ENCODE measurements at places on chromosomes 1 and 21.

GRCh38 chr1:44826375-44827196 is 16.5 kb downstream of the PTCH2 start:
- no peak for DNase-seq

DNA sequence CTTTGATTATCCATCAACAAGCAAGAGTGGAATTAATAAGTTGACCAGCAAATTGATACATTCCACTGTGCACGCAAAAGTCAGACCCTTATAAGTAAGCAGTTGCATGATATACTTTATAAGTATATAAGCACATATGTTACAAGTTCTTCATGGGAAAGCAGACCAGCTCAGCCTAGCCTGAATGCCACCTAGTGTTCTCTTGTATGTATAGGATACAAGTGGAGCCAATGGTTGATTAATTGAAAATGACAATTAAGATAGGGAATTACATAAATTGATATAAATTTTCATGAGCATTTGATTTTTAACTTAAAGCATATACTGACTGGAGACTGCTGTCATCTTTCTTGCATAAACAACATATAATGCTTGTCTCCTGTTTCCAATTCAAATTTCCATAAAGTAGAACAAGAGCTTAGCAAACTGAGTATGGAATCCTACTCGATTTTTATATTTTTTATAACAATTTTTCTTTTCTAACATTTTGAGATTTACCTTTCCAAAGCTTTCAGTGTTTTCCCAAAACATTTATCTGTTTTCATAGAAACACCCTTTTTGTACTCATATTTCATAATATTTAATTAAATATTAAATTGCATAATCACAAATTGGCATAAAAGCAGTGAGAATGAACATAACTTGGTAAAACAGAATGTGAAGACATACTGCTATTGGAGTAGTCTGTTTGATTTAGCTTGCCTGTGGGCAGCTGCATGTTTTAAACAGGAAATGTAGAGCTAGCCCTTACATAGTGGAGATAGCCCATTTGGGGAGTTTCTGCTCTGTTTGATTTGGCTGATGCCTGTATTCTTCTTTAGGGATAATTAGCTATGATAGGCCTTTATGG is 62.8 kb downstream of the MAGI3 start:
- peak; percentile 22 for DNase-seq

- DNase-seq = no peak
Observed at GRCh38 chr1:16134066-16134801, 21.6 kb downstream of the EPHA2 start.

GRCh38 chr1:40638097-40639036 is 27.1 kb downstream of the RIMS3 start:
- DNase-seq = no peak

DNA sequence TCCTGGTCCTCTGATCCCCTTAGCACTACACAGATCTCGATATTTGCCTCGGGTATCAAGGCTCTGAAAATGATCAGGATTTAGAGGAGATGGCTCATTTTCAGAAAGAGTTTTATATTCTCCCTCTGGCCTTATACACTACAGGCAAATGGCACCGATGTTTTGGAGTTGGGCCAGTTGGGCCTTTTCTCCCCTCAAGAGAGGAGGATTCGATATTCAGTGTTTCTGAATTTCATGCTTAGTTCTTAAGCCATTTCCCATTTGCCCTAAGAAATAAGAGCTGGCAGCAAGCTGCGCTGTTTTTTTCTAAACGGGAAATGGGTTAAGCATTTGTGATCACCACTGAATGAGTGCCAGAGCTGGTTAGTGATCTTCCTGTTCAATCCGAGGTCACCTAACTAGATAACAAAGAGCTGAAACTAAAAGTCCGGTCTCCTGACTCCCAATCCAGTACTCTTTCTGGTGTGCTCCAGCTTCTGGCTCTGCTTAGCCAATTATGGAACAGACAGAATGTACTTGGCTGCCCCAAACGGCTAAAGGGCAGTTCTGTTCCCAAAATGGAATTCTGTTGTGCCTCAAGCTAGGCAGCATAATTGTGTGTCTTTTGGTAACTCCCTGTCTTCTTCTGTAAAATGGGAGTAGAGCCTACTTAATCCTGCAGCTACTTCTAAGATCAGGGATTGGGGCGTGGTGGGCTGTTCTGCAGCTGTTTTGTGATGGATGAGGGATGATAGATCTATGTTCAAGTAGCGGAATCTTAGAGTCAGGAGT is 1.2 kb upstream of the CPT2 start:
- DNase-seq = no peak

DNA sequence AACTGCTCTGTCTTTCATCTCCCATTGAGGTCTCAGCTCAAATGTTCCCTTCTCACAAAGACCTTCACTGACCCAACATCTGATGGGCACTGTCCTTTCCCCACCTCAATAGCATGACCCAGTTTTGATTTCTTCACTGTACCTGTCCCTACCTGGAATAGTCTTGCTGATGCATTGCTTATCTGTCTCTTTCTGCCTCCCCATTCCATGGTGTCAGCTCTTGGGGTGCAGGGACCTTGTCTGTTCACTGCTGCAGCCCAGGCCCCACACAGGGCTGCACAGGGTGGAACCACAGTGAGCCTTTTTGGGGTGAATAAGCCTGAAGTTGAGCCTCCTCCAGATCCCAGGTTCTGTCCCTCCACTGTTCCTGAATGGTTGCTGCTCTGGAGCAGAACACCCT is 414.9 kb downstream of the PTPRU start:
- no peak for DNase-seq

All from NCI-H460 (cell line).